Esophagus squamous epithelium (tissue), 5 donors: ENCODE measurements at places on chromosomes 12 and 14.

DNA sequence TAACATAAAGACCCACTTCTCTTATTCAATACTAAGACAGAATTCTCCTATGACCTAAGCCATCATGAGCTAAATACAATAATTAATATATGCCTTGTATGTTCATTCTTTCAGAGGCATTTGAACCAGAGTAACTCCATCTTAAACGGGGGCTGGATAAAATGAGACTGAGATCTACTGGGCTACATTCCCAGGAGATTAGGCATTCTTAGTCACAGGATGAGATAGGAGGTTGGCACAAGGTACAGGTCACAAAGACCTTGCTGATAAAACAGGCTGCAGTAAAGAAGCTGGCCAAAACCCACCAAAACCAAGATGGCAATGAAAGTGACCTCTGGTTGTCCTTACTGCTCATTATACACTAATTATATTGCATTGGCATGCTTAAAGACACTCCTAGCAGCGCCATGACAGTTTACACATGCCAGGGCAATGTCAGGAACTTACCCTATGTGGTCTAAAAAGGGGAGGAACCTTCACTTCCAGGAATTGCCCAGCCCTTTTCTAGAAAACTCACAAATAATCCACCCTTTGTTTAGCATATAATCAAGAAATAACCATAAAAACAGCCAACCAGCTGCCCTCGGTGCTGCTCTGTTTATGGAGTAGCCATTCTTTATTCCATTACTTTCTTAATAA is 260.7 kb downstream of the SSPN start:
- H3K27ac ChIP-seq: no peak overlapping the region
- DNase-seq: no peak
- peaks cover 42% of the 10 kb centered on the region for H3K36me3 ChIP-seq
- H3K4me1 ChIP-seq: no peaks in the 10 kb centered on the region
- H3K27me3 ChIP-seq: no peaks in the 10 kb centered on the region

DNA sequence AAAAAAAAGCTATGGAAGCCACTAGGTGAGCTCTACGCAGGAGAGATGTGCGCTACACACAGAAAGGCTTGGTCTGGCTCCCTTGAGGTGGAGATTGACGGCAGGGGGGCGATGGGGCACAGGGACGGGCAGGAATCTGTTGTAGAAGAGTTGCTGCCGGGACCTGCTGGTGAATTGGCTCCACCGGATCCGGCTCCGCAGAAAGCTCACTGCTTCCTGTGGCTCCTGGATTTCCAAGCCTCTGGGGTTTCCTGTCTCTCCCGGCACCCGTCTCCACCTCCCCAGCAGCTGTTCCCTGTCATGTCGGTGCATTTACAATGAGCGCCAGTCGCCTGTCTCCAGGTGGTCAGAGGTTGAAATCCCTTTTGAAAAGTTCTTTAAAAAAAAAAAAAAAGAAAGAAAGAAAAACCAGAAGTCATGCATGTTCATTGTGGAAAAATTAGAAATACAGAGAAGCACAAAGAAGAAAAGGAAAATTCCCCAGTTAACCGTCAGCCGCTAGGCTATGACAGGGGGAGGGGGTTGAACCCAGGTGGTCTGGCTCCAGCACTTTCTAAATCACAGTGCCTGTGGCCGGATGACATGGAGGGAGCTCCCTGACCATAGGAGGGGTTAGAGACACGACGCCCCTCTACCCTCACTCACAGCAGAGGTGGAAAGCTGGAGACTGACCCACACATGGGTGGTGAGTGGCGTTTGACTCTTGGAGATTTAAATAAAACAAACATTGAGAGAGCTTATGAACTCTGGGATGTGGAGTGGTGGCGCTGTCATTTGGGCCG is 20.8 kb downstream of the FAM222A start:
- no peaks in the 10 kb centered on the region for H3K27me3 ChIP-seq
- H3K4me3 ChIP-seq: no peak overlapping the region
- peaks cover 17% of the 10 kb centered on the region for H3K4me1 ChIP-seq
- no peaks in the 10 kb centered on the region for H3K36me3 ChIP-seq
- DNase-seq: no peak
- no peak overlapping the region for H3K27ac ChIP-seq

- H3K36me3 ChIP-seq: no peaks in the 10 kb centered on the region
- H3K27me3 ChIP-seq: no peaks in the 10 kb centered on the region
- no peak overlapping the region for H3K4me3 ChIP-seq
- H3K27ac ChIP-seq: no peak overlapping the region
Measured at GRCh38 chr14:76615331-76615730, 145.9 kb upstream of the VASH1 start.

GRCh38 chr12:95862038-95862437 is 3.3 kb downstream of the SNRPF start:
- no peak overlapping the region for H3K4me3 ChIP-seq
- H3K36me3 ChIP-seq: peaks cover 61% of the 10 kb centered on the region
- H3K4me1 ChIP-seq: peaks cover 27% of the 10 kb centered on the region
- H3K27me3 ChIP-seq: no peaks in the 10 kb centered on the region

- H3K27me3 ChIP-seq: no peaks in the 10 kb centered on the region
- H3K4me3 ChIP-seq: no peak overlapping the region
- no peaks in the 10 kb centered on the region for H3K36me3 ChIP-seq
- H3K4me1 ChIP-seq: no peaks in the 10 kb centered on the region
- no peak for DNase-seq
- no peak overlapping the region for H3K27ac ChIP-seq
Measured at GRCh38 chr12:92612611-92613010, 90.2 kb upstream of the PLEKHG7 start.

DNA sequence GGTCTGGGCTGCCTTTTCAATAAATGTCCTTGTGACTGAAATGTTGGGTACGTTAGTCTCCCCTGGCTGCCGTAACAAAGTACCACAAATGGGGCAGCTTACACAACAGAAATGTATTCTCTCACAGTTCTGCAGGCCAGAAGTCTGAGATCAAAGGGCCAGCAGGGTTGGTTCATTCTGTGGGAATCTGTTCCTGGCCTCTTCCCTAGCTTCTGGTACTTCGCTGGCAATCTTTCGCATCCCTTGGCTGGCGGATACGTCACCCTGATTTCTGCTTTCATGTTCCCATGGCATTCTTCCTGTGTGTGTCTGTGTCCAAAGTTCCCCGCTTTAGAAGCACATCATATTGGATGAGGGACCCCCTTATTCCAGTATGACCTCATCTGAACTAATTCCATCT is 95.8 kb upstream of the NCOR2 start:
- peak overlapping the region; percentile 39 for H3K27ac ChIP-seq
- H3K36me3 ChIP-seq: no peaks in the 10 kb centered on the region
- no peak for DNase-seq
- H3K27me3 ChIP-seq: no peaks in the 10 kb centered on the region
- H3K4me3 ChIP-seq: no peak overlapping the region

DNA sequence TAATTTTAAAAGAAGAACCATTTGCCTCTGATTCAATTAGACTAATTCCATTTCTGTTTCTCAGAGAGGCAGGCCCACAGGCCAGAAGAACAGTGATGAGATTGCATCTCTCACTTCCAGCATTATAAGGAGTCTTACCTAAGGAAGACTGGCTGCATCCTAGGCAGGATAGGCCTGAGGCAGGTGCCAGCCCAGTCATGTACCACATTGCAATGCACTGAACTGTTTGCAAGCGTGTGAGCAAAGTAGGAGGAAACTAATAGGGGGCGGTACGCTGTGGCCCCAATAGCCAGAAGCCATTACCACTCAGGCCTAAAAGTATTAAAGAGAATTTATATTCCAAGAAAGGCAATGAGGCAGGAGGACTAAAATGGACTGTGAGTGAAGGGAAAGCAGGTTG is 12.1 kb upstream of the CNIH1 start:
- H3K36me3 ChIP-seq: no peaks in the 10 kb centered on the region
- H3K4me1 ChIP-seq: peaks cover 40% of the 10 kb centered on the region
- DNase-seq: no peak
- H3K27me3 ChIP-seq: no peaks in the 10 kb centered on the region
- no peak overlapping the region for H3K27ac ChIP-seq

DNA sequence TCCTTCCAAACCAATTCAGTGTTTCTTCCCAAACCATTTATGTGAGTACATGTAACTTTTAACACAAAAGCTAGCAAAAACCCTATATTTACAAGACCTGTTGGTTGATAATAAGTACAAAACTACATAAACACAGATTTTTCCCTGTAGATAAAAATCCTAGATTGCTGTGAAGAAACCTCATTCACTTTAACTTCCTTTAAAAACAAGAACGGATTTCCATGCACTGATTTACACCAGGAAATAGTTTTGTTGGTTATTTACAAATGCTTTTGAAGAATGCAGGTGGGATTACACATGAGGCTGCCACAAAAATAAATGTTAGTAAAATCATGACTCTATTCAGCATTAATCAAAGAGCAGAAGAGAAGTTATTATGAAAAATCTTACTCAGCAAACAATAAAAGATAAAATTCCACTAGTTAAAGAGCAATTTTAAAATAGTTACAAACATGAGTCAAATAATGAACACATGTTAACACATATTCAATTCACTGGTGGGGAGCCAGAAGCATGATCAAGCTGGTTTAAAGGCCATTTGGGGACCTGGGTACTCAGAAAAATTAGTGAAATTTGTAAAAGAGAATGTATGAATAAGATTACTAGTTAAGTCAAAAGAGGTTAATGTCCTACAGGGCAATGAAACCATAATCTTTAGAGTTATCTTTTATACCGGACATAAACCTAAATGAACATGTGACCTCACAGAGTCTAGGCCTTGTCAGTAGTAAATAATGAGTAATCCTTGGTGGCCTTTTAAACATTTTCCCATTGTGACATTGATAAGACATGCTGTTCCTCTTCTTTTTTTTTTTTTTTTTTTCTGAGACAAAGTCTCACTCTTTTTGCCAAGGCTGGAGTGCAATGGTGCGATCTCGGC is 79.9 kb downstream of the PHLDA1 start:
- H3K4me1 ChIP-seq: no peaks in the 10 kb centered on the region
- H3K4me3 ChIP-seq: no peak overlapping the region
- H3K27ac ChIP-seq: no peak overlapping the region
- no peak for DNase-seq

DNA sequence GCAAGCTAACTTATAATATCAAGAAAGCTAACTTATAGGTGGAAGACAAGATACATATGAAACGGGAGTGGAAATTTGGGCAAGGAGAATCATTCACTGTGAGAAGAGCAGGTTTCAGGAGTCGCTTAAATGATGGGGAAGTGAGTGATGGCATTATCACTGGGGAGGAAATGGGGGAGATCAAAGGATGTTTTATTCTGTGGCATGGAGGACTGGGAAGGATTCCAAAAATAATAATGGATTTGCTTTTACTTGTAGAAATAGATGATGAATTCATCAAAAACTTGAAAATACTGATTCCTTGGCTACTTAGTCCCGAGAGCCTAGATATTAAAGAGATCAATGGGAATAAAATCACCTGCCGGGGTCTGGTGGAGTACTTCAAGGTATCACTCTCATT is 47.8 kb downstream of the SAV1 start:
- H3K27me3 ChIP-seq: no peaks in the 10 kb centered on the region
- H3K27ac ChIP-seq: no peak overlapping the region
- no peak for DNase-seq
- no peak overlapping the region for H3K4me3 ChIP-seq
- H3K4me1 ChIP-seq: no peaks in the 10 kb centered on the region
- H3K36me3 ChIP-seq: no peaks in the 10 kb centered on the region

GRCh38 chr14:105432657-105433056 is 13.0 kb downstream of the MTA1 start:
- no peaks in the 10 kb centered on the region for H3K4me1 ChIP-seq
- H3K27ac ChIP-seq: no peak overlapping the region
- no peak for DNase-seq
- H3K36me3 ChIP-seq: no peaks in the 10 kb centered on the region

GRCh38 chr14:27410981-27411380 is 813.1 kb upstream of the NOVA1 start:
- no peaks in the 10 kb centered on the region for H3K27me3 ChIP-seq
- H3K4me3 ChIP-seq: no peak overlapping the region
- no peaks in the 10 kb centered on the region for H3K36me3 ChIP-seq

DNA sequence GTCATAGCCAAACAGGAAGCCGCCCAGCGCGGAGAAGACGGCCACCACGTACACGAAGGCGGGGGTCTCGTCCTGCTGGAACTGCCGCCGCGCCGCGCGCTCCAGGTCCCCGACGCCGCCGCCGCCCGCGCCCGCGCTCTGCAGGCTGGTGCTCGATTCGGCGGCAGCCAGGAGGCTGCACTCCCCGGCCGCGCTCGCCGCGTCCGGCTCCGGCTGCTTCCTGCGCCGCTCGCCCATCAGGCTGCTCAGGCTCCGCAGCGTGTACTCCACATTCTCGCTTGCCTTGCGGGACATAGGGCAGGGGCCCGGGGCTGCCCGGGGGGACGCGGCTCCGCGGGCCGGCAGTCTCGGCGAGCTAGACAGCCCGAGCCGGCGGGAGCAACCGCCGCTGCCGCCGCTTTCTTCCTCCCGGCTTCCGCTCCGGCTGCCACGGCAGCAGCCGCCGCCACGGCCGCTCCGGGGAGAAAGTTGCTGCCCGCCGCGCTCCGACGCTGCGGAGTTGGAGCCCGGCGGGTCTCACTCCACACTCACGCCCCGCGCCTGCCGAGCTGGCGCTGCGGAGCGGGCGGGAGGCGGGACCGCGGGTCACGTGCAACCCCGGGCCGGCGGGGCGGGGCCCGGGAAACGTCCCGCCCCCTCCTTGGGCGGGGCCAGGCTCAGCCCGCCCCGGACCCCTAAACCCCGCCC is at the start of gene SLC2A13:
Gene SLC2A13 (minus strand): TSS at position 567 of the 687 bp plus-strand sequence. CDS start 273 bp downstream, at position 294.
- H3K27me3 ChIP-seq: no peaks in the 10 kb centered on the region
- peaks cover 14% of the 10 kb centered on the region for H3K4me1 ChIP-seq

- no peaks in the 10 kb centered on the region for H3K36me3 ChIP-seq
- no peak for DNase-seq
- H3K4me3 ChIP-seq: no peak overlapping the region
- no peaks in the 10 kb centered on the region for H3K27me3 ChIP-seq
Measured at GRCh38 chr12:88241862-88242570, 99.9 kb downstream of the TMTC3 start.

GRCh38 chr14:49550286-49551184 is 35.6 kb downstream of the RPS29 start:
- DNase-seq: no peak
- no peaks in the 10 kb centered on the region for H3K36me3 ChIP-seq
- H3K27me3 ChIP-seq: no peaks in the 10 kb centered on the region
- no peak overlapping the region for H3K4me3 ChIP-seq
- H3K27ac ChIP-seq: no peak overlapping the region

GRCh38 chr12:54221402-54221984 is 32.7 kb upstream of the SMUG1 start:
- H3K4me3 ChIP-seq: no peak overlapping the region
- H3K27me3 ChIP-seq: peaks cover 20% of the 10 kb centered on the region
- H3K36me3 ChIP-seq: no peaks in the 10 kb centered on the region
- peaks cover 14% of the 10 kb centered on the region for H3K4me1 ChIP-seq
- no peak overlapping the region for H3K27ac ChIP-seq
- DNase-seq: no peak

GRCh38 chr12:15575671-15576541 is 213.3 kb downstream of the EPS8 start:
- no peak overlapping the region for H3K27ac ChIP-seq
- no peak overlapping the region for H3K4me3 ChIP-seq
- no peaks in the 10 kb centered on the region for H3K36me3 ChIP-seq
- no peaks in the 10 kb centered on the region for H3K27me3 ChIP-seq
